Psoas muscle (tissue), 8 donors: ENCODE measurements at places on chromosomes 3 and 15.
A peak's percentile ranks its signal among the peaks of the same experiment; 100 is the strongest.

- peak; percentile 52 for DNase-seq
Observed at GRCh38 chr15:90915216-90915807, 12.2 kb downstream of the MAN2A2 start.

DNA sequence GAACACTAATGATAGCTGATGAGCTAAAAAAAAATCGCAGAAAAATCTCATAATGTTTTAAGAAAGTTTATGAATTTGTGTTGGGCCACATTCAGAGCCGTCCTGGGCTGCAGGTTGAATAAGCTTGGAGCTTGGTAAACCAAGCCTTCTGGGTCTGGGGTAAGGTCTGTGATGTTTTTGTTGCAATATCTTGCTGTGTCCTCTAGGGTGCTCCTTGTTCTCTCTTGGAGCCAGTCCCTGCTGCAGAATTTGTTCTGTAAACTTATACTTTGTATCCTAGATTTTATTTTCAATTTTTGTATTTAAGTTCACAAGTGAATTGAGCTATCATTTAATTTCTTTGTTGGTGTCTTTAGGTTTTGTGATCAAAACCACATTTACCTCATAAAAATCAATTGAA, 143.7 kb downstream of the NR1D2 start:
- no peak for DNase-seq

GRCh38 chr3:161443921-161444693, 52.5 kb upstream of the OTOL1 start:
- no peak for DNase-seq

- no peak for DNase-seq
Observed at GRCh38 chr3:168828943-168829342, 733.2 kb upstream of the GOLIM4 start.

GRCh38 chr15:54618120-54618519, 578.6 kb downstream of the RSL24D1 start:
- DNase-seq, result no peak

DNA sequence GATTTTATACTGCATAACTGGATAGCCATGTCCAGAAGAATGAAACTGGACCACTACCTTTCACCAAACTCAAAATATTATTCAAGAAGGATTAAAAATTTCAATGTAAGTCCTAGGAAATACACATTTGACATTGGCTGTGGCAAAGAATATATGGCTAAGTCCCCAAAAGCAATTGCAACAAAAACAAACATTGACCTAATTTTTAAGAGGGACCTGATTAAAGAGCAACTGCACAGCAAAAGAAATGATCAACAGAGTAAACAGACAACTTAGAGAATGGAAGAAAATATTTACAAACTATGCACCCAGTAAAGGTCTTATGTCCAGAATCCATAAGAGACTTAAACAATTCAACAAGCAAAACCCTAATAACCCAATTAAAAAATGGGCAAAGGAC, 1313.0 kb upstream of the GBE1 start:
- no peak for DNase-seq

GRCh38 chr3:49377483-49377882, 19.3 kb upstream of the GPX1 start:
- no peak for DNase-seq

DNA sequence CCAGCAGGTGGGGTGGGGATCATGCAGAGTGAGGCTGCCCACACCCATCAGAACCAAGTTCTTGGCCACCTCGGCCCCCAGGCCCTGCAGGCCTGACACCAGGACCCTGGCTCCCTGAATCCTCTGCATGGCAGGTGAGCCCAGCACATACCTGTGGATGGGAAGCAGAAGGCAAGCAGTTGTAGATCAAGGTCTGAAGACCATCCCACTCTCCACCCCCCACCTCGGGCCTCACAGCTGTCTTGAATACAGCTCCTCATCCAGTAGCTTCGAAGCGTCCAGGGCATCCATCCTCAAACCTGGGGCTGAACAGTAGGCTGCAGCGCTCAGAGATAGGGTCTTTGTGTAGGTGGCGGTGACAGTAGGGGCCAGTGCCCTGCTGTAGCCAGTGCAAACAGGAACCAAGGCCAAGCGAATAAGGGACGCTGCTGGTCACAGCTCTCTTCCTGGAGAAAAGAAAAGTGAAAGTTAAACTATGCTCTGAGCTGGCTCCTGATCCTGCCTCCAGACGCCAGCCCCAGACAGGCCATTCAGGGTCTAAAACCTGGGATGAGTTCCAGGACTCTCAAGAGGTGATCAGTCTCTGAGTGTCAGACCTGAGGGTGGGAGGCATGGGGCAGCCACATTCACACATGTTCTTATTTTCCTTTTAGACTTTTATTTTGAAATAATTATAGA, at the start of gene UBA7:
UBA7 (minus strand) TSS at position 457 of the 678 bp plus-strand sequence; CDS start at position 291, 166 bp downstream.
- peak; percentile 43 for DNase-seq

- no peak for DNase-seq
Observed at GRCh38 chr15:89196994-89197393, 24.4 kb downstream of the RLBP1 start.
